Activated CD4-positive, alpha-beta T cell treated with anti-CD3 and anti-CD28 coated beads for 4 hours (primary cell): ENCODE measurements at places on chromosomes 12 and 14.

- DNase-seq: no peak
Observed at GRCh38 chr12:130480231-130480630, 142.5 kb downstream of the PIWIL1 start.

DNA sequence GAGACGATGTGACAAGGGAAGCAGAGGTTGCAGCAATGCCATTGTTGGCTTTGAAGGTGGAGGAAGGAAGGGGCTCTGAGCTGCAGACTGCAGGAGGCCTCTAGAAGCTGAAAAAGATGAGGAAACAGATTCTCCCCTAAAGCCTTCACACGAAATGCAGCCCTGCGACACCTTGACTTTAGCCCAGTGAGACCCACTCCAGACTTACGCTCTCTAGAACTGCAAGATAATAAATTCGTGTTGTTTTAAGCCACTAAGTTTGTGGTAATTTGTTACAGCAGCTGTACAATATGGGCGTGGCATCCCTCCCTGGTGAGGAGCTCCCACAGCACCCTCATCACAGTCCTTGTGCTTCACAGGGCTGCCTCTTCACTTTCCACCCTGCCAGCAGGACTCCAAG is 53.2 kb downstream of the GOLGA5 start:
- DNase-seq: no peak

DNA sequence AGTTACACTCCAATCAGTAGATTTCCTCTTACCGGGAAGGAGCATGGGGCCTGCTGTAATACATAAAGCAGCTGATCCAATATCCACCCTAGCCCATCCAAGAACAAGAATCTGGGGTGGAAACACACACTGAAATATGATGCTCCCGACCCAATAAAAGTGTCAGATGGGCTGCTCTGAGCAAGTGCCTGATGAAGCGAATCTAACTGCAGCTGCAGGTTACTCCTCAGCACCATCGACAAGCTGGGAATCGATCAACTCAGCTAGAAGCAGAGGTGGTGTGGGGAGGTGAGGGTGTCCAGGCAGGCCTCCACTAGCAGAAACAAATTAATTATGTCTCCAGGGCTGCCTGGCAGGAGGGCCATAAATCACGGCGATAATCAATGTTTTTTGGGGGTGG is 64.0 kb upstream of the WSCD2 start:
- DNase-seq: no peak

DNA sequence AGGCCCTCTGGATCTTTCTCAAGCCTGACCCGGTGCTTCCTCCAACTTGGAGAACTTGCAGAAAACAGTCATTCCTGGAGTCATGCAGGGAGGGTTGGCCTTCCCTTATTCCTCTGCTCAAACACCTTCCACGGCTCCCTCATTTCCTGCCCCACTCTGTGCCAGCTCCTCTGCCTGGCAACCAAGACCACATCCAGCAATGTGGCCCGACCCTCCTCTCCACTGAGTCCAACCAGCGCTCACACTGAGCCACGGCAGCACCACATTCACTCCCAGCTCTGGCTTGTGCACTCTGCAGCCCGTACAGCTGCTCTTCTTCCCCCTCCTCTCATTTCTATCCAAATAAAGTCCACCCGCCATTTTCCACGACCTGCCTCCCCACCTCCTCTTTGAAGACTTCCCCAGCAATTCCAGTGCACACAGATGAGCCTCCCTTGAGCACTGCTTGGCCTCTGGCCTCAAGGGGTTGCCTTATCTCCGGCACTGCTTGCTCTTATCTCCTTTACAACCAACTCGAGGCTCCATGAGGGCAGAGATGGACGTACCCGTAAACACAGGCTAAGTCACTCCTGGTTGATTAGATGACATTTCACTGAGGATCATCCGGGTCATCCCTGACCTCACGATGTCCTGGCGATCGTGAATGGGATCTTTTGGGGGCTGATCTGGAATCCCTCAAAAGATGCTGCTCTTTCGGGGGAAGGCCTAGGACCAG is 5.4 kb downstream of the PGF start:
- no peak for DNase-seq

- DNase-seq: no peak
Observed at GRCh38 chr12:21296751-21297406, 37.8 kb downstream of the SLCO1A2 start.
